ENCODE measurements at places on chromosomes 13 and 19.

GRCh38 chr13:74103970-74104555 lies 30.1 kb downstream of the KLF12 start:
- no peak for DNase-seq

DNA sequence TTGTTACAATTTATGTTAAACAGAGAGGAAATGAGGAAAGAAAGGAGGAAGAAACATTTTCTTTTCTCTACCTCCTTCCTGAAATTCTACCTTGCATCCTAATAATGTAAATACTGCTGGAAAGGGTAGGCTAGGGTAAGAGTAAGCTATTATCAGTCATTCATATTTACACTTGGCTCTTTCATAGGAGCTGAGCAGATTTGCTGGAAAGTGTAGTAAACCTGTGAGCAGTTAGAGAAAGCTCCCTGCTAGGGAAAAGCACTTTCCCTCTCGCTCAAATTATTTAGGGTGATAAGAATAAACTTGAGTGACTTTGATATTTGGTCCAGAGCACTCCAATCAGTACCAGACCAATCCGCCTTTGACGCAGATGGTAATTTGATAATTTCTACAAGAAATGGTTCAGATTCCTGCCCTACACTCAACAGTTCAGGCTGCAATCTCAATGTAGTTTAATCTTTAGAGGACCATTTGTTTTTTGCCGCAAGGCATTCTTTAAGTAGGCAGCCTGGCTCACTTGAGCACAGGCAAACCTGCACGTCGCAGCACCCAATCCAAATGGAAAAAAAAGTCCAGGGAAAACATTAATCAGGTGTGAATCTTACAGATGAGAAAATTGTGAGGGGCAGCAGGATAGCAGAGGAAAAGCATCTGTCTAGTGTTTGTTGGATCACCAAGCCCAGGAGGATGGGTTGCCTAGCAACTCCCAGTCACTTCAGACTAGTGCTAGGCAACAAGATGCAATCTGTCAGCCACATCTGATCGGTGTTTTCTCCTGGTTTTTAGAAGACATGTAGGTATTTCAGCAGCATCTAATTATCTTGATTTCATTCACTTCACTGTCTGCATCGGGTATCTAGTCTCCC lies 68.6 kb upstream of the KL start:
- DNase-seq = peak; percentile 37

GRCh38 chr19:43503501-43504425 lies 783 bp downstream of the PHLDB3 start:
- peak; percentile 99 for DNase-seq

- DNase-seq = no peak
Measured at GRCh38 chr13:85806553-85807175, 7.4 kb upstream of the SLITRK6 start.

GRCh38 chr13:45784755-45785675 lies 66.5 kb downstream of the SIAH3 start:
- no peak for DNase-seq

DNA sequence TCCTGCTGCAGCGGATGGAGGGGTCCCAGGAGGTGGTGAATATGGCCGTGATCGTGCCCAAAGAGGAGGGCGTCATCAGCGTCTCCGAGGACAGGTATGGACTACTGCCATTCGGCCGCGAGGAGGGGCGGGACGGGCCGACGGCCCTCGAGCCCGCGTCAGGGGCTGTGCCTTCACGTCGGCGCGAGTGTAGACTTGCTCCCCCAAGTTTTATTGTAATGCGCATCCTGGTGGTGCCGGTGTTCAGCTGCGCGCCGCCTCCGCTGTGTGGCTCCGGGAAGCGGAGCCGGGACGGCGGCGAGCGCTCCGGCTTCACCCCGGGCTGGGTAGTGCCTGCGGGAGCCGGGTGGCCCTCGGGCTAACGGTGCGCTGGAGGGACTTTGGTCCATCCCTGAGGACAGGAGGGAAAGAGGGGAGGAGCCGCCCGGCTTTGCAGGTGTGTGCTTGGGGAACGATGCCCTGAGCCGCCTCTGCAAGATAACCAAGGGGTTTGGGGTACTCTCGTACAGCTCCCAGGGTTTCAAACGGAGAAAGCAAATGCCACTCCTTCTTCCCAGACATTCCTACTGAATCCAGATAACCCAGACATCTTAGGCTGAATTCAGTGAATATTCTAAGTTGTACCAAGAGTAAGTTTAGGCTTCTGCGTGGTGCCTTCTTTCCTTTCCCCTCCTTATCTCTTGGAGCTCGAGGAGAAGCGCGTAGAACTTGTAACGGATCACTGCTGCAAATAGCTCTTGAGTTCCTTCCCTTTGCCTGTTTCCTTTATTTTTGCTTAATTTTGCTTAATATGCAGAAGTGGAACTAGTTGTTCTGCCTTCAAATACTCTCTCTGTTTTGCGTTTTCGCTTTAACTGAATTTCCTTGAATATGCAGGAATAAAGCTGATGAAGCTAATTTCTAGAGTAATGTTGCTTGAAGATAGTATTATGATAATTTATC lies 740 bp downstream of the WDFY2 start:
- peak; percentile 87 for DNase-seq

GRCh38 chr19:36331353-36332228 lies 47.4 kb downstream of the ZFP14 start:
- DNase-seq = peak; percentile 97
